ENCODE measurements at places on chromosomes 3 and 15.

DNA sequence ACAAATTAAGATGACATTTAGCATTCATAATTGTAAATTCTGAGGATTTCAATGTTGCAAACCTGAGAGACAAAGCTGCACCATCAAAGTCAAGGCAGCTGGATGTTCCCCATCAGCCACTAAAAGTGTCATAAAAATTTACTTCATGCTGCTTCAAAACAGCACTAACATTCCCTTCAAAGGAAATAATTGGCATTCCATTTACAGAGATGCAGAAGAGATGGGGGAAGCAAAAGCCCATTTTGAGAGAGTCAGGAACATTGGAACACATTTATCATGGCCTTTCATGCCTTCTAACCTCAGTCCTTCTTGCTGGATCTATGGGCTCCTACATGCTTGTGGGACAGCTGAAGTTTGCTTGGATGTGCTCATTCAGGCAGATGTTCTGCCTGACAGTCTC, 6.4 kb upstream of the TMEM158 start:
- no peak for DNase-seq

DNA sequence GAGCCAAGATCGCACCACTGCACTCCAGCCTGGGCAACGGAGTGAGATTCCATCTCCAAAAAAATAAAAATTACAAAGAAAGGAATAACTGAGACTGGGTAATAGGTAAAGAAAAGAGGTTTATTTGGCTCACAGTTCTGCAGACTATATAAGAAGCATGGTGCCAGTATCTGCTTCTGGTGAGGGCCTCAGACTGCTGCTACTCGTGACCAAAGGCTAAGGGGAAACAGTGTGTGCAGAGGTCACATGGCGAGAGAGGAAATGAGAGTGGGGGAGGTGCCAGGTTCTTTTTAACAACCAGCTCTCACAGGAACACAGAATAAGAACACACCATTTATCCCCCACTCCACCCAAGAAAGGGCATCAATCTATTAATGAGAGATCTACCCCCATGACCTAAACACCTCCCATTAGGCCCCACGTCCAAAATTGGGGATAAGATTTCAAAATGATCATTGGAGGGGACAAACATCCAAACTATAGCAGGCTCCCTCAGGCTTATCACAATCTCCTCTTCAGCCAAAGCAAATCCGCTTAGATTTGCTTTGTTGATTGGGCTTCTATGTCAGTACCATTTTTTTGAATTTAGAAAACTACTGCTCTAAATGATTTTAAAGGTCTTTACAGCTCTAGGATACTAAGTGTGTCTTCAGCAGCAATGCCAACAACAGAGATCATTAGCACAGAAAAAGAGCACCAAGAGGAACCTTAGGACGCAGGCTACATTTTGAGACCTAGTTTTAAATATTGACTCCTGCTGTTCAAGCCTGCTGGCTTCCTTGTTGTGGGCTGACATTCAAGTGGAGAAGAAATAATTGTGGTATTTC, 84.2 kb upstream of the TBL1XR1 start:
- no peak for DNase-seq

DNA sequence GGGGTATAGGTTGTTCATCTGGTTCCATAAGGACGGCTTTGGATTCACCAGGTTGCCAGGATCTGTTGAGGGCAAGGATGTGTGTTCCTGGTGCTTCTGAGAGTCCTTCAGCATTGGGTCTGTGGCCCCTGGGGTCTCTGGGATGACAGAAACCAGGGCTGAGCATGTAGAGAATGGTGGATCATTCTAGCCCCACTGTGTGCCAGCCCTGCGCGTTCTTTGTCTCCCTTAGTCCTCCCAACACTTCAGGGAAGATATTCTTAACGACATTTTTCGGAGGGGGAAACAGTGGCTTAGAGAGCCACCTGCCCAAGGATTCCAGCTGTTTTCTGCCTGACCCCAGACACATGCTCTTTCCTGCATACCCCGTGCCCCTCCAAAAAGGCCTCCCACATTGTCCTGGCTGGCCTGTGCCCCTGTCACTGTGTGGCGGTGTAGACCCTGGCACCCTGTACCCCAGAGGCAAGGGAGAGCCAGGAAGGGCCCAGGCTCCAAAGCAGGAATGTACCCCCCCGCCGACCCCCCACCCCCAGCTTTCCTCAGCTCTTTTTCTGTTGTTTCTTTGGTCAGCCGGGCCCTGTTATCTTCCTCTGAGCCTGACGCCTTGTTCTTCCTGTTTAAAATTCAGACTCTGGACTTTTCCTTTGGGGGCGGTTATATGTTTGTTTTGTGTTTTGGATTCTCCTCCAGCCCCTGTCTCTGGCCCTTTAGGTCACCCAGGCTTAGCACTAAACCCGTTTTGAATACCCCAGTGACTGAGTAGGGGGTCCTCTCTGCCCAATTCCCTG, 57.8 kb upstream of the SMAD6 start:
- DNase-seq: no peak

- DNase-seq: no peak
These were observed 194.6 kb upstream of the TPM1 start for GRCh38 chr15:62847900-62848489.

DNA sequence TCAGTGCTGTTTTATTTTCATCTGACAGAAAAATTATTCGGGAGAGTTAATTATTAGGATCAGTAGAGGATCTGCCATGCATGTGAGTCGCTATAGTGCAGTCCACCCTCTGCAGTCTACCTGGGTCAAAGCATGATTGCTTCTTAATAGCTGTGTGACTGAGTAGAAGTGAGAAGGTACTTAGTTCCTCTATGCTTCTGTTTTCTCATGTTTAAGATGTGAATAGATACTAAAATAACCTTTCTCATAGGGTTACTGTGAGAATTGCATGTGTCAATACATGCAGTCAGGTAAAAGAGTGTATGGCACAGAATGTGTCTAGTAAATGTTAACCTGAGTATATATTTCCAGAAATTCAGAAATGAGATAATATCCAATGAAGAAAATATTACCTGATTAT, 435.7 kb downstream of the NAALADL2 start:
- DNase-seq: no peak

Measured in renal cortex interstitium (tissue), 15 donors.